ENCODE measurements at places on chromosomes 12 and 14.

DNA sequence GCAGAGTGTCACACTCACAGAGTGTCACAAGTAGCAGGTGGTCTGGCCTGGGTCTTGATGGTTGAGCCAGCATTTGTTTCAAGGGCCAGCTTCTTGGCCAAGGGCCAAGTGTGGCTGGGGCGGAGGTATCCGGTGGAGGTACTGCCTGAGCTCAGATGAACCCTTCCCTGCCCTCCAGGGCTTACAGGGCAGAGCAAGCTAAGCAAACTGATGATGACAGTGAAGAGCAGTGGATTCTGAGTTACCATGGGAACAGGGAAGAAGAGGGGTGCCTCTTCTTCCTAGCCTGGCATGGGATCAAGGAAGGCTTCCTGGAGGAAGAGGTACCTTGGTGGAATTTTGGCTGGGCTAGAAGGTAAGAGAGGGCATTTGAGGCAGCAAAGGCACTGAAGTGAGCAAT lies 35.7 kb downstream of the MVK start:
- no peak for DNase-seq

DNA sequence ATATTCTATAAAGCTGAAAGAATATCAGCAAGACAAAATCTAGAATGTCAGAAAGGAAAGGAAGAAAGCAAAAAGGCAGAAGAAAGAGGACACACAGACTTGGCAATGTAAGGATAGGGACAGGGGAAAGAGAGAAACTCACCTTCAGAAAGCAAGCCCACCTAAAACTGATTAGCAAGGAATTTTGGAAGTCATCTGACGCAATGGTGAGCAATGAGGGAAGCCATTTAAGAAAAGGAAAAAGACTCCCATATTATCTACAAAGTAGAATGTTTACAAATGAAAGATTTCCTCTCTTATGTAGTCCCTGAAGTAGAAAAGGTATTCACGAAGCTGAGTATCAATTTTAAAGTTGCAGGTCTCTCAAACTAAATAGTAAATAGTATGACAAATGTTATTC lies 35.2 kb upstream of the FOXG1 start:
- no peak for DNase-seq

GRCh38 chr14:92709340-92710000 lies 39.0 kb downstream of the LGMN start:
- no peak for DNase-seq

DNA sequence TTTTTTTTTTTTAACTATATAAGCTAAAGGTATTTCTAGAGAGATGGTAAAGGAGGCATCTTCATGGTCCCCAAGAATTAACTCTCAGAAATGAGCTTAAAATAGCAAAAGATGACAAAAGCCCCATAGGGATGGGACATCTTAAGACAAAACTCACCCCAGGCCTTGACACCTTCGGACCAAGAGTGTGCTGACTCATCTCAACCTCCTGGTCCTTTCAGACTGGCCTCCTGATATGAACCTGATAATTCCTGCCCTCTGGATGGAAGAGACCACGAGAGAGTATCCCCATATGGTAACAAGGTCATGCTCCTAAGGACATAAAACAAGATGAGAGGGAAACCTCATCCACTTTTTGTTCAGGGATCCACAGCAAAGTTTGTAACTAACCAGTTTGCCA lies 8.4 kb upstream of the GMFB start:
- no peak for DNase-seq

GRCh38 chr12:87336814-87337336 lies 692.3 kb downstream of the C12orf50 start:
- no peak for DNase-seq

GRCh38 chr14:71551291-71551950 lies 380.8 kb upstream of the RGS6 start:
- no peak for DNase-seq

DNA sequence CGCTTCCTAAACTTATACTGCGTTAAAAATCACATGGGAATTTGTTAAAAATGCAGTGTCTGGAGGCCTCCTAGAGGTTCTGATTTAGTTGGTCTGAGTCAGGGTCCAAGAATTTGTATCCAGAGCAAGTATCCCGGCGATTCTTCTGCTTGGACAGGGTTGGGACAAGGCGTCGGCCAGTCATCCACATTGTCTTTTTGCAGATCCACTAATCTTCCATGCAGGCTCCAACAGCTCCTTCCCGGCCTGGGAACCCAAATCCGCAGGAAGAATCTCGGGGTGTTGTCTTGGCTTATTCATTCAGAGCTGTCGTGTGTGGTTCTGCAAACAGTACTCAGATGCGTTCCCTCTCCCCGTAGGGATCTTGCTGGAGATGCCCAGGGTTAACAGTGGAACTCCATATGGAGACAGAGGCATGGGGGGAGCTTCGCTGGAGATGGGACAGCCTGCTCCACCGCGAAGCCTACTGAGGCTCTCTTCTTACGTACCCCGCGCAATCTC lies 25.3 kb downstream of the GPRC5D start:
- no peak for DNase-seq

DNA sequence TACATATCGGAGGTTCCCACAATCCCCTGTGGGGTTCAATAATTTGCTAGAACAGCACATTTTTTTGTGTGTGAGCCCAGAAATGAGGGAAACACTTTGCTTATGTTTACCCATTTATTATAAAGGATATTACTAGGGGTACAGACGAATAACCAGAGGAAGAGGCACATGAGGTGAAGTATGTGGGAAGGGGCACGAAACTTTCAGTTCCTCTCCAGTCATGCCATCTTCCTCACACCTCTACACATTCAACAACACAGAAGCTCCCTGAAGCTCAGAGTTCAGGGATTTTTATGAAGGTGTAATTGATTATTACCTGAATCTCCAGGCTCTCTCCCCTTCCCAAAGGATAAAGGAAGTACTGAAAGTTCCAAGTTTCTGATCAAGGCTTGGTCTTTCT lies 30.2 kb upstream of the DYRK2 start:
- DNase-seq, result no peak

DNA sequence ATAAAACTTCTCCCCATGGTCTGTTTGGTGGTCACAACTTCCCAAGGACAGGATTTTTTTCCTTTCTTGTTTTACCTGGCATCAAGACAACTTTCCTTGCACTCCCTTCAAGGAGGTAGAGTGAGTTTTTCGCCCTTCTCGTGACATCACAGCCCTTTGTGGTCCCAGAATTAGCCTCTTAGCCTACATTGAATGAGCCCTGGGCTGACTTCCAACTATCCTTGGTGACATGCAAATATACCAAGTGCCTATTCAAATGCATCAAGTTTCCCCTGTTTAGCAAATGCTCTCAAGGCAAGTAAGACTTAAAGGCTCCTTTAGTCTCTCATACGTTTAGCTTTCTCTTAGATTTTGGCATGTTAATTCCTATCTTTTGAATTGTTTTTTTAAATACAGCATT lies 36.6 kb downstream of the TC2N start:
- no peak for DNase-seq

DNA sequence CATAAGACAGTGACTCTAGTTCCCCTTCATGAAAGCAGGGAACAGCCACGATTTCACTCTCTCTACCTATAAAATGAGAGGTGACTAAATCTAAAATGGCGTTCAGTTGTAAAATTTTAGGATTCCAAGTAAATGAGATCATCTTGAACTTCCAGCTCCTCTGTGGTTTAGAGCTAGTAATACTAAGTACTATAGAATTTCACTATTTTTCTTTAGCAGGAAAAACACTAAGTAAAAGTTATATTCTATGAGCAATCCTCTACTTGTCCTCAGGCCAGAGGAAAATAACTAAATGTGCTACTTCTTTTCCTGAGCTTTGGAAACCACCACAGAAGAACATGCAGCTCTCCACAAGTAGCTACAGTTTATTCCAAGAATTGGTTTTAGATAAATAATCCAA lies 55.6 kb downstream of the NIN start:
- DNase-seq, result no peak

- DNase-seq, result no peak
Measured at GRCh38 chr14:52175982-52176502, 91.5 kb upstream of the PTGDR start.

- DNase-seq, result no peak
Measured at GRCh38 chr12:56836317-56836716, 73.2 kb downstream of the HSD17B6 start.

GRCh38 chr12:49470986-49471385 lies 67.8 kb upstream of the KCNH3 start:
- DNase-seq, result no peak

DNA sequence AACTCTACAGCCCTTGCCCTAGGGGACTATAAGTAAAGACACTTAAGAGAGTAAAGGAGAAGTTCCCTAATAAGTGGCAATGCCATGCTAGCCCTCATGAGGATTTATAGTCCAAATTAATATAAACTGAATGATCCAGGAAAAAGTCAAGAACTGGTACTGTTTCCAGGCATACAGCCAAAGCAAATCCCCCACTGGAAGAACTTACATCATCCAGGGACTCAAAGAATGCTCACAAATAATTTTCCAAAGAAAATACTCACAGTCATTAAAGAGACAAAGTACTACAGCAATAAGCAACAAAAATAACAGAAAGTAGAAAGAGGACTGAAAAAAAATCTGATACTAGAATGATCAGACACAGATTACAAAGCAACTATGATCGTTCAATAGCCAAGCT lies 79.7 kb upstream of the RAP1B start:
- no peak for DNase-seq

- no peak for DNase-seq
Measured at GRCh38 chr12:47554046-47554653, 151.7 kb downstream of the RPAP3 start.

- no peak for DNase-seq
Measured at GRCh38 chr14:68634332-68634731, 158.5 kb downstream of the ZFP36L1 start.

GRCh38 chr14:69260190-69260860 lies 367 bp downstream of the GALNT16 start:
- DNase-seq, result no peak

DNA sequence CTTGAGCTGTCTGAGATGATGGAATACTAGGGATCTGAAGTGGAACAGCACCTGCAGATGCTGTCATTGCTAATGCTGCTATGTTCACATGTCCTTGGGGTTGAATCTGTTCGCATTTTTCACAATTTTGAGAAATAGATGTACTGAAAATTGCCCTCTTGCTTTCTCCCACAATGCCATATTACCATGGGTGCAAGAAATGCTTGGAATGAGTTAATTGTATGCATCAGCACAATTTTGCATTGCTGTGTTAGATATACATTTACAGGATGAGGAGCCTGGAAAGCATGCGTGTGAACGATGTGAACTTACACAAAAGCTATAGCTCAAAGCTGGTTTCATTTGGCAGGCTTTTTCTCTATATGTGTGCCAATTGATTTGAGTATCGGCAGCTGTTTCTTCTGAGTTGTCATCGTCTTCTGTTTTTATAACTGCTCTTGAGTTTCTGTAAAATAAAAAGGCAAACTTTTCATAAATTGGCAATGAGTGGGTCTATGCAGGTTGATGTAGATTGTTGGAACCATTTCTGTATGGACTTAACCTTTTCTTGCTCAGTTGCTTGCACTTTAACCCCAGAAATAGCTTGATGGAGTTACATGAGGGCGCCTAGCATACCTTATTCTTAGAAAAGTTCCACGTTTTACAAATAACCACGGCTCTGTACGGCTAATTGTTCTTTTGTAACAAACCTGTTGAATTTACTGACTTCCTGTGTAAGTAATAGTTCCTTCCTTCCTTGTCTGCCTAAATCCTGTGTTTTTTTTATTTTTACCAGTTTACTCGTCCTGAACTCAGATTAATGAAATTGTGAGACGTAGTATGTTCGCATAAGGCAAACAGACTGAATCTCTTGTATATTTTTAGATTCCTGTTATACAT lies 105.9 kb downstream of the FGD4 start:
- DNase-seq, result no peak

- DNase-seq, result peak; percentile 26
Measured at GRCh38 chr12:121812320-121812871, 8.6 kb downstream of the SETD1B start.

DNA sequence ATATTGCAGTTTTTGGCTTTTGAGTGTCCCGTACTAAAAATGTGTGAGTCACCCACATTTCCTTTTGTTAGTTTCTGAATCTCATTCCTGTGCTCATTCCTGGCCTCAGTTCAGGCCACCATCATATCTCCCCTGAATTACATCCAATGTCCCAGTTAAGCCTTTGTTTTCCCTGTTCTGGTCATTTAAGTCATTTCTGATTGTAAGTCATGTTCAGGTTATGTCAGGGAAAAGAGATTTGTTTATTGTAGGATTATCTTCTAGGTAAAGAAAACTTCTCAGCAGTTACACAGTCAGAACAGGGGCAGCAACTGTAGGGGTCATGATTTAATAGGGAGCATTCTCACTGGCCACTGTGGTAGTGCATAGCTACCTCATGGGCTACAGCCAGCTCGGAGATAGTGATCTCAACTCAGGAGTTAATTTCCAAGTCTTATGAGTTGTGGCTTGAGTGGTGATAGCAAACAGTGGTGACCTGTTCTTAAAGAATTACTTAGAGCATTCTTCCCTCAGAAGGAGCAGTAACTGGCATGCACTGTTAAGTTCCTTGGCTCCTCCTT lies 6.7 kb downstream of the DDX47 start:
- no peak for DNase-seq

DNA sequence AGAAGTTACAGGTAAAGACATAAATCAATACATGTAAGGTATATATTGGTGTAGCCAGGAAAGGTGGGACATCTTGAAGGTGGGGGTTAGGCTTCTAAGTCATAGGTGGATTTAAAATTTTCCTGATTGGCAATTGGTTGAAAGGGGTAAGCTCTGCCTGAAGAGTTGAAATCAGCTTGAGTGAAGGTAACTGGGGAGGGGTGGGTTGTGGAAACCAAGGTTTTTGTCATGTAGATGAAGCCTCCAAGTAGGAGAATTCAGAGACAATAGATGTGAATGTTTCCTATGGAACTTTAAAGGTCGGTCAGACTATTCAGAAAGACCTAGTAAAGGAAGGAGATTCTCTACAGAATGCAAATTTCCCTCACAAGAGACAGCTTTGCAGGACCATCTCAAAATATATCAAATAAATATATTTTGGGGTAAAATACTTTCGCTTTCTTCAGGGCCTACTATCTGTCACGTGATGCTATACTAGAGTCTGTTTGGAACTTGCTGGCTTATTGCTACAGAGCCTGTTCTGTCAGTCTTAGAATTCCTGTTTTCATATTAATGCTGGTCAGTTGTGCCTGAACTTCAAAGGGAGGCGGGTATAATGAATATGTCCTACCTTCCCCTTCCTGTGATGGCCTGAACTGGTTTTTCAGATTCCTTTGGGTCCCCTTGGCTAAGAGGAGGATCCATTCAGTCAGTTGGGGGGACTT lies 20.6 kb upstream of the SPATA7 start:
- DNase-seq, result no peak

DNA sequence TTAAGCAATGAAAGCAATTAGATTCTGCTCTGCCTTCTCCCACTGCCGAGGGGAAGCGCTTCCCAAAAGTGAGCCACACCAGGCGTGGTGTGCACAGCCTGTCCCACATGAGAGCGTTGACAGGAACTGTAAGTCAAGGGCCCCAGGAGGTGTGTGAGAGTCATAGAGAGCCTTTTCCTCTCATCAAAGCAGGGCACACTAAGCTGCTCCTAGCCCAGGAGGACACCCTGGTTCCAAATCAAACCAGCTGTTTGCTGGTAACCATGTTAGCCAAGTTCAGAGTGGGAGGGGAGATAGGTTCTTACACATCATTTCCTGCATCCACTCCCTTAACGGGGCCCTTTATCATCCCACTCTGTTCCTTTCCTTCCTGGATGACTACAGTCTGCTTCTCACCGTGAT lies 98.3 kb downstream of the SPTSSA start:
- no peak for DNase-seq

GRCh38 chr14:30725763-30726162 lies 103.6 kb downstream of the SCFD1 start:
- DNase-seq, result no peak
